Motor neuron (in vitro differentiated cells): ENCODE measurements at places on chromosomes 2 and 18. TPM values are rescaled to one million over a fixed set of nuclear protein-coding genes. Genes with fewer than 3 reads are reported as not detected.

- peak; percentile 13 for ATAC-seq
These were observed 861 bp upstream of the SEMA4C start for GRCh38 chr2:96870626-96871255.

SELENOI gene
- total RNA-seq: 22.3 and 27.0 TPM in 2 replicates

STK11IP gene
- 21.0 and 24.2 TPM in 2 replicates for total RNA-seq

NTSR2 gene
- not detected in 2 replicates for total RNA-seq
